Hair follicle dermal papilla cell (primary cell): ENCODE measurements at places on chromosomes 5 and 9. TPM values are rescaled to one million over a fixed set of nuclear protein-coding genes. Genes with fewer than 3 reads are reported as not detected.

Gene OR13F1
- total RNA-seq = not detected in 2 replicates

Gene ENHO
- total RNA-seq = not detected in 2 replicates

Gene PTGR1
- 35.9 and 43.5 TPM in 2 replicates for total RNA-seq

Gene CFAP77
- total RNA-seq = not detected in 2 replicates

Gene CFAP157
- 0.16 TPM in 1 of 2 replicates, not detected in the other for total RNA-seq

Gene GPR151
- not detected in 2 replicates for total RNA-seq

Gene CARTPT
- not detected in 2 replicates for total RNA-seq

Gene PCA3
- total RNA-seq = 0.12 TPM in 1 of 2 replicates, not detected in the other

Gene HTR1A
- not detected in 2 replicates for total RNA-seq

Gene RIOK2
- total RNA-seq = 21.7 and 22.0 TPM in 2 replicates

Gene PCDHA1
- under 0.01 TPM in 1 of 2 replicates, not detected in the other for total RNA-seq

Gene NDUFA8
- total RNA-seq = 13.1 and 15.7 TPM in 2 replicates

Gene POLK
- total RNA-seq = 36.9 and 45.3 TPM in 2 replicates

Gene FBP1
- not detected in 2 replicates for total RNA-seq

Gene LCN2
- total RNA-seq = 0.32 TPM in 1 of 2 replicates, not detected in the other

Gene SPAG8
- total RNA-seq = 0.49 and 2.1 TPM in 2 replicates

Gene SPINK4
- not detected in 2 replicates for total RNA-seq

Gene IRF1
- total RNA-seq = 76.4 and 90.7 TPM in 2 replicates

Gene EFCAB9
- not detected in 2 replicates for total RNA-seq

Gene FOXE1
- total RNA-seq = 0.12 TPM in 1 of 2 replicates, not detected in the other

Gene TOR4A
- total RNA-seq = 4.9 and 6.8 TPM in 2 replicates

Gene NPM1
- total RNA-seq = 589 and 757 TPM in 2 replicates

Gene C9orf40
- total RNA-seq = 4.5 and 5.4 TPM in 2 replicates

Gene SLC4A9
- not detected in 2 replicates for total RNA-seq

Gene SAP30L
- total RNA-seq = 26.6 and 29.4 TPM in 2 replicates

Gene MAMDC2
- total RNA-seq = 9.9 and 27.4 TPM in 2 replicates

Gene NOL6
- total RNA-seq = 32.9 and 34.9 TPM in 2 replicates

Gene UBTD2
- 46.3 and 50.6 TPM in 2 replicates for total RNA-seq

Gene CNTLN
- total RNA-seq = 14.5 and 17.0 TPM in 2 replicates

Gene SGTB
- total RNA-seq = 29.3 and 30.2 TPM in 2 replicates

Gene TMEM232
- total RNA-seq = 1.6 and 4.9 TPM in 2 replicates

Gene HAVCR1
- not detected in 2 replicates for total RNA-seq

Gene GGTA1
- total RNA-seq = not detected in 2 replicates

Gene UNC5A
- total RNA-seq = not detected in 2 replicates

Gene PRSS3
- 0.61 TPM in 1 of 2 replicates, not detected in the other for total RNA-seq

Gene CDC25C
- total RNA-seq = 0.65 and 1.3 TPM in 2 replicates

Gene NTMT1
- total RNA-seq = 22.2 TPM in 2 replicates

Gene PCDHGA8
- total RNA-seq = 3.0 and 4.1 TPM in 2 replicates

Gene PRLR
- 0.49 and 3.2 TPM in 2 replicates for total RNA-seq

Gene ZNF618
- 17.1 and 20.3 TPM in 2 replicates for total RNA-seq

Gene PCDHGA9
- 7.1 and 7.3 TPM in 2 replicates for total RNA-seq

Gene GPR150
- under 0.01 and 0.12 TPM in 2 replicates for total RNA-seq

Gene CCNJL
- under 0.01 and 1.1 TPM in 2 replicates for total RNA-seq

Gene NDST1
- total RNA-seq = 166 and 188 TPM in 2 replicates

Gene IL7R
- 12.0 and 13.2 TPM in 2 replicates for total RNA-seq

Gene KCNV2
- total RNA-seq = not detected in 2 replicates

Gene FABP6
- total RNA-seq = not detected in 2 replicates

Gene HDHD3
- total RNA-seq = 8.9 and 10.7 TPM in 2 replicates

Gene KYAT1
- total RNA-seq = 5.2 and 6.9 TPM in 2 replicates

Gene GRM6
- under 0.01 TPM in 1 of 2 replicates, not detected in the other for total RNA-seq

Gene PCDHB11
- total RNA-seq = 0.73 and 0.81 TPM in 2 replicates
